CD8-positive, alpha-beta memory T cell (primary cell): ENCODE measurements at places on chromosomes 2 and 18. TPM values are rescaled to one million over a fixed set of nuclear protein-coding genes. Genes with fewer than 3 reads are reported as not detected.

GRCh38 chr2:72793798-72794440 is 31.9 kb downstream of the EXOC6B start:
- no peak for DNase-seq

DNA sequence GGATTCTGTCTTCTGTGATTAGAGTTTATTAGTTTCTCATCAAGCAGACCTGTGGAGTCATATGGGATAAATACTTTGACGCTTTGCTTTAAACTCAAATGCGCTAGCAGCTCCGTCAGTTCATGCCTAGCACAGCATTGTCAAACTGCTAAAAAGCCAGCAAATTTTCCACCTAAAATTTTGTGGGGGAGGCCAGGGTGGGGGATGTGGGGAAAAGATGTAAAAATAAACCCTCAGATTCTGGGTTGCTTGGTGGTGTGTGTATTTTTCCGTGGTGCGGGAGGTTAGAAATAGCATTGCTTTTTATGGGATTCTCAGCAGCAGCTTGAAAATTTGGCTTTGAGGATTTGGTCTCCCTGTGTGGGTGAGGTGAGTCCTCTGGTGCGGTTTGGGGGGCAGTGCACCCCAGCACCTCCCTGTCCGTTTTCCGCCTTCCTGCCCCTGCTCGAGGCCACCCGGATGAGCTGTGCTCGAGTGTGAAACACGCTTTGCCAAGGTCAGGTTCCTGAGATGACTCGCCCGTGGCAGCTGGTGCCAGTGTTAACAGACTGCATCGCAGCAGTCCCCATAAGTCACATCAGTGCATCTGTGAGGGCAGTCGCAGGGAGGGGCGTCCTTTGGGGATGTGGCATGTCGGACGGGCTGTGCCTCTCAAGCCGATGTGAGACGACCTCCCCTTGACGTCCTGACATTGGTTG is 65.9 kb downstream of the LDLRAD4 start:
- peak; percentile 17 for DNase-seq

DNA sequence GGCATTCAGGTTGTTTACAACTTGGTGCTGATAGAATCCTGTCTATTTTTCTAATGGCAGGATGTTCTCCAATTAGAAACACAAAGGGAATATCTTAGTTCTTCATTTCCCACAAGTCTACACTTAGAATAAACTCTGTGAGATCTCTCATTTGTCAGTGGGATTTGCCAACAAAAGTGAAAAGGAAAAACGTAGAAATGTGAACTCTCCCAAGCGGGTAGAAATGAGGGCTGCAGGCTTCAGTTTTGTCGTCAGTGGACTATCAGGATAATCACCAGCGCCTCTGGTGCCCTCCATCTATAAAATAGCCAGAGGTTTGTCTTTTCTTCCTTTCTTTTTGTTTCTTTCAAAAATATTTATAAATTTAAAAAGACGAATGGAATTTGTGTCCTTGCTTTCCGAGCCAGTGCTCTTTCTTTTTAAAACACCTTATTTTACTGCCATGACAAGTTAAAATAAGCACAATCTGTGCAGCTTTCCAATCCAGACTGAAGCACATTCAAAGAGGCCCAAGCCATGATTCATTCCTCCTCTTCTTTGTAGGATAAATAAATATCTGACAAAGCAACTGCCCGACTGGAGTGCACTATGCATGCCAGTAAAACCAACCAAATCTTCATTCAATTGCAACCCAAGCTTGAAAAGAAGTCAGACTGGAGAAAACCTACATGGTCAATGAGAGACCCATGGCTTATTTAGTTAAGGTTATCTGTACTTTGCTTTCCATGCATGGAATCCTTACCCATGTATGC is 185.8 kb downstream of the ANKRD44 start:
- DNase-seq, result no peak

GRCh38 chr2:165401285-165401852 is 68.1 kb upstream of the CSRNP3 start:
- no peak for DNase-seq

DNA sequence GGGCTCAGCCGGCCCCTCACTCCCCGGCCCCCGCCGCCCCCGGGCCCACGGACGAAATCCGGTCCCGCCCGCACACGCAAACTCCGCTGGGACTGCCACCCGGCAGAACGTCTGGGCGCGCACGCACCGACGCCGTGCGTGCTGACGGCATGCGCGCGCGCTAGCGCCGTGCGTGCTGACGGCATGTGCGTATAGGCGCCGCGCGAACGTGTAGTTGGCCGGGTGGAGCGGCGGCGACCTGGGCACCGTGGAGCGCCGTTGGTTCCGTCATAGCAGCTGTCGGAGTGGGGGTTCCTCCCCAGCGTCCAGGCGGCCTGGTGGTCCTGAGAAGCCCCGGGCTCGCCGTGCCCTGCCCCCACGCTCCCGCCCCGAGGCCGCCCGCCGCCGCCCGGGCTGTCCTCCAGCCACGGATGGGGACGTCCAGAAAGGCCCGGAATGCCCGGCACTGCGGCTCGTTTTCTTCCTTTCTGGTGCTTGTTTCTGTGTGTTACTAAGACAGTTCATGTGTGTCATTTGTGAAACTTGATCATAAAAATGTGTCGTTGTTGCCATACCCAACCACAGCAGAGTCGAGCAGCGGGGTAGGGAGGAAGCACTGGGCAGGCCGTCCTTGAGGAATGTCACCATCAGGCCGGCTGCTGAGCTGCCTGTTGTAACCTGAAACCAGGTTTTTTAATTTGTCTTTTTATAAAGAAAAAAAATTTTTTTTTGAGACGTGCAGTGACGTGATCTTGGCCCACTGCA is at the start of gene TXNL4A:
Gene TXNL4A (minus strand): TSS at position 113 of the 744 bp plus-strand sequence. CDS start 171 bp downstream, outside the sequence.
- peak; percentile 76 for DNase-seq

DNA sequence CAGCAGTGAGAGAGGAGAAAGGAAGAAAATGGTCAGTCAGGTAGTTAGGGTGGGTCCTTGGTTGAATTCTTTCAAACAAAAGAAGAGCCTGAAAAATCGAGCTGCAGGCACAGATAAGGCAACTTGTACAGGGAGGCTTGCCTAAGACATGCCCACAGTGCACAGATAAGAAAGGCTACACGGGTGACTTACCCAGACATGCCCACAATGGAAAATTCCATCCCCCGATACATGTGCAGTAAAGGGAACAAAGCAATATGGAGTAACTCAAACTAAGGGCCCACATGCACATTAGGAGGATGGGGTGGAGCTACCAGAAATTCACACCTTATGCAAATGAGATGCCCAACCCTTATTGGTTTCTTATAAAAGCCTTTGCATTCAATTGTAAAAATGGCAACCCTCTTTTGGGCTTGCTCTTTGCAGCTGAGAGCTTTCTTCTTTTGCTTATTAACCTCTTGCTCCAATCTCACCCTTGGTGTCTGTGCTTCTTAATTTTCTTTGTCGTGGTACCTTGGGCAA is 110.3 kb upstream of the RMP24 start:
- no peak for DNase-seq

DNA sequence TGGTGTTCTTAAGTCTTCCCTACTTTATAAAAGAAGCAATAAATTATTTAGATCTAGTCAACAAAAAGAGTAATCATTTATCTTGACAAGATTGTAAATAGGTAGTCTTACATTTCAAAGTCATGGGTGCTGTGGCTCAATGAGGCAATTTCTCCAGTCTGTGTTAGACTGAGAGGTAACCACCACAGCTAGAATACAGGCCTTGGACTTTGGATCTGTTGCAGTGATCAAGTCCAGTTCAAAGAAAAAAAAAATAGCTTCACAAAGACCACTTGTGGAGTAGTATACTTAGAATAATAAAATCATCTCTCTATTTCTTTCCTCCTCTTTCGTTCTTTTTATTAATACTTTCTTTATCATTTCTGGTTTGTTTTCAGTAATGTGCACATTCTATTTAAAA is 93.1 kb upstream of the FSIP2 start:
- DNase-seq, result no peak

- no peak for DNase-seq
These were observed 45.6 kb upstream of the RMP24 start for GRCh38 chr18:35926884-35927283.

GRCh38 chr2:171316220-171316619 is 117.6 kb downstream of the METTL8 start:
- DNase-seq, result no peak

DNA sequence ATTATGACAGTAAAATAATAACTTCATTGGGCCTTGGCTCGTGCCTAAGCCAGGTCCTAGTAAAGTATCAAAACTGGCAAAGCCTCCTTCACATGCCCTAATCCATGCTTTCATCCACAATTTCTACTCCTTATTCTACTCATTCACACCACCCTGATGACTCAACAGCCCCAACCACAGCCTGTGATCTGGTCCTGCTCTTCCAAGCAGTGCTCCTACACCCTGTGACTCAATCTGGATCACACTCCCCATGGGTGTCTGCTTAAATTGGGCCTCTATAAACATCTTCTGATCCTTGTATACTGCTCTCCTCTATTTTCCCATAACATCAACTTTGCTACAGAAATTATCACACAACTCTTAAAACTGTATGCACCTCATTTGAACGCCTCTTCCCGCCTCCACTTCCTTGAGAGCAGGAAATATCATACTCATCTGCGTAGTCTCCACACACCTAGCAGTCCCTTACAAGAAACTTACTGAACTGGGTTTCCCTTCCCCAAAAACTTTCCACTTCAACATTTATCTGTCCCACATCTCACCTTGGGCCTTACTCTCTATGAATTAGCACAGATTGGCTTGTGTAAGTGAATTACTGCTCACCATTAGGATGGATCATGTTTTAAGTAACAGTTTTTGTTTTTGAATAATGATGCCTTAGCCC is 15.9 kb downstream of the GTF3C3 start:
- DNase-seq, result no peak

Gene FKBP7
- 3.4 TPM for total RNA-seq

Gene CNNM3
- total RNA-seq, result 32.6 TPM

Gene TCF23
- not detected for total RNA-seq

Gene SPP2
- not detected for total RNA-seq
